ENCODE measurements at places on chromosomes 12 and 14.

DNA sequence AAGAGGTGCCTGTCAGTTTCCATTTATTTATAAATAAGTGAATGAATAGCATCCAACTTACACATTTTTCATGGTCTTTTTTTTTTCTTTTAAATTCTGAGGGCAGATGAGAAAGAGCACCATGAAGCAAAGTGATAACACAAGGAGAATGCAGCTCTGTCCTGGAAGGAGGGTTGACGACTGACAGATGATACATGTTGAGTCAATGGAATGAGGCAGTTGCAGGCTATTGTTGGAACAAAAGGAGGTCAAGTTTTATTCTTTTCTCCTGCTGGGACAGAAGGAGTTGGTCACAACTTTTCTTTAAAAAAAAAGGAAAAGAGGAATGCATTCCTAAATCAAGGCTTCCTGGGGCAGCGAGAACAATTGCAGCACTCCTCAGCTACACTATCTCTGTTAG is 119.9 kb upstream of the PLEKHG7 start:
- no peak for DNase-seq

GRCh38 chr14:104974665-104975390 is 3.3 kb downstream of the AHNAK2 start:
- no peak for DNase-seq

DNA sequence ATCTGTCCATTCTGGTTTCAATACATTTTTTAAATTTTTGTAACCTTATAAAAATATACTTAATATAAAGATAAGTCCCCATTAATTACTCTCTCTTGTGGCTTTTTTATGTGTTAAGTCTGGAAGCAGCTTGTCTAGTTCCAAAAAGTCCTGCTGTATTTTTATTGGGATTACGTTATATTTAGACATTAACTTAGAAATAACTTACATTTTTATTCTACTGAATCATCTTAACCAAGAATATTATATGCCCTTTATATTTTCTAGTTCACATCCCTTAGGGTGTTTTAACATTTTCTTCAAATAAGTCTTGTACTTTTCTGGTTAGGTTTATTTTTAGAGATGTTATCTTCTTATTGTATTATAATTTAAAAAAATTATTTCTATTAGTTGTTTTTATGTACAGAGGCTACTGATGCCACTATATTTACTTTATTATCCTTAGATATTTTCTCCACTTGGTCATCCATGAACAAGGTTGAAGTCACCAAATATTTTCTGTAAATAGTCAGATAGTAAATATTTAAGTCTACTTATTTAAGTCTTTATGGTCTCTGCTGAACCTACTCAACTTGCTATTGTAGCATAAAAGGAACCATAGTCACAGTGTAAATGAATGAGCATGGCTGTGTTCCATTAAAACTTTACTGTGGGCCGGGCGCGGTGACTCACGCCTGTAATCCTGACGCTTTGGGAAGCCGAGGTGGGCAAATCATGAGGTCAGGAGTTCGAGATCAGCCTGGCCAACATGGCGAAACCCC is 132.4 kb upstream of the NEDD1 start:
- DNase-seq: no peak

- no peak for DNase-seq
Measured at GRCh38 chr12:124633365-124634362, 66.3 kb upstream of the NCOR2 start.

- DNase-seq: no peak
Measured at GRCh38 chr14:66758031-66758613, 250.2 kb downstream of the GPHN start.

DNA sequence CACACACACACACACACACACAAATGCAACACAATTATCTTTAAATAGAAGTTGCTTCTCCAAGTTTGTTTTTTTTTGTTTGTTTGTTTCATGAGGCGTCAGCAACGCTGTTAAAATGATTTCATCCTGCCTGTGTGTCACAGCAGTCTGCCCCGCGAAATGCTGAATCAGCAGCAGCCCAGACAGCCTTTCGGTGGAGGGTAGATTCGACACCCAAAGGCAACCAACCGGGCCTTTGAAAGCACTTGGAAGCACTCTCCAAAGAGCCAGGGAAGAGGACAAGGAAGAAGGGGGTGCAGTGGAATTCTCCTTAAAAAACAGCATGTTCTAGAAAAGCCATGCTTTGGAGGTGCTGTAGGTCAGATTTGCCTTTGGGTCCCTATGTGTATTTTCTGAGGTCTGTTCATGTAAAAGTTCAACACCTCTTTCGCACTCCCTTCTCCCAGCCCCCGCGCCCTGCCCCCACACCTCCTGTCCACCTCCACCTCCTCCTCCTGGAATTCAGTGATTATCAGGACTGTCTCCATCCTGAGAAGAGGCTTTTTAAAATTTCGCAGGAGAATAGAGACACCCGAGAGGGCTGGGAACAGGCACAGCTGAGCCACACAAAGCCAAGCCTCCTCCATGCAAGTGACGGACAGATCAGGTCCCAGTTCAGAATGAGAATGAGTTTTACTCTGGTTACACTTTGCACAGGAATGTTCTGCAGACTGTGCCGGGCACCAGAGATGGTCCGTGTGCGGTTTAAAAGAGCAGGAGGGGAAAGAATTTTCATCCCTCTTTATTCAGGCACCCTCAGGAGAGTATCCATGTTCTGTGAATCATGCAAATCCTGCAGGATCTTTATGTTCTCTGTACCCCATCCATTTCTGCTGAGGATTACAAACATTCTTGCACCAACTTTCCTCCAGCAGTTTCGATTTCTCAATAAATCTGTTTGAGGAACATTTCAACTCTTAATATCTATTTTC is 177.9 kb downstream of the ETV6 start:
- peak; percentile 49 for DNase-seq

DNA sequence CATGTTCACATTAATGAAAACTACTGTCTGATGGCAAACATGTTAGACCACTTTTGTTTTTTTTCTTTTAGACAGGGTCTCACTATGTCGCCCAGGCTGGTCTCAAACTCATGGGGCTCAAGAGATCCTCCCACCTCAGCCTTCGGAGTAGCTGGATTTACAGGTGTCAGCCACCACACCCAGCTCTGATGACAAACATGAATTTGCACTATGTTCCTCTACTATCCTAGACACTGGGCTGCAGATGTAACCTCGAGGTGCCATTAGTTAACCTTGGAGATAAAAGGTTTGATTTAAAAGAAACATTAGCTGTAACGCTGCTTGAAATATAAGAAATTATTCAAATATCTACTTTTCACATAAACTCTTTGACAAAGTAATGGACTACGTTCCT is 8.1 kb downstream of the VPS37B start:
- DNase-seq: no peak

- DNase-seq: no peak
Measured at GRCh38 chr12:79174626-79175025, 310.1 kb downstream of the SYT1 start.

DNA sequence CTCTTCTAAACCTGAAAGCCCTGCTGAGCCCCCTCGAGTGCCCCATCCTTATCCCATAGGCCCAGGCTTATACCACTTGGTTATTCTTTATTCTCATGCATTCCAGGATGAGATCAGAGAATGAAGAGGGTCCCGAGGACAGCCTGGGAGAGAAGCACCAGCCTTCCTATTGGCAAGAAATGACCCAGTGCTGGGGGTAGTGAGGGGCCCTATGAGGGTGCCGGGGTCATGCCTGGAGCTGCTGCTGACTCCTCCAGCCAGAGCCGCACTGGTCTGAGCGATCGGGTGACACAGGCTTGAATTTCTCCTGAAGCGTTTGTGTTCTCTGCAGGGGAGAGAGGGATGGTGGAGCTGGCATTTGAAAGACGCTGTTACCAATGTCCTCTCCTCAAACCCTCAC is 18.1 kb downstream of the MORN3 start:
- no peak for DNase-seq

GRCh38 chr12:51434305-51434704 is 9.7 kb downstream of the SLC4A8 start:
- no peak for DNase-seq

DNA sequence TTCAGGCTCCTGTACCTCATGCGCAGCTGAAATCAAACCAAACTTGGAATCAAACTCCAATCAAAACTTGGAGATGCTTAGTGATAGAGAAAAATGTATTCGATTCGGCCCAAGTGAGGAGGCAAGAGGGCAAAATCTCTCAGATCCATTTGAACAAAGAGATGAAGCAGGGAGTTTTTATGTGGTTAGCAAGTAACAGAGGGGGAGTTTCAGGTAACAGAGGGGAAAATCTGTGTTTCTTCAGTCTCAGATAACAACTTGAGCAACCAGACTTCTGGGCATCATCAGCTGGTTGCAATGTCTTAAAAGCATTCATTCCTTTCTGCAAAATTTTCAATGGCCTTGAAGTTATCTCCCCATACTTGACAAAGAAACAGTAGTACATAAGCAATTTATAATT is 245.1 kb upstream of the AVPR1A start:
- no peak for DNase-seq

- DNase-seq: peak; percentile 37
Measured at GRCh38 chr14:55580470-55581341, 699 bp downstream of the KTN1 start.

DNA sequence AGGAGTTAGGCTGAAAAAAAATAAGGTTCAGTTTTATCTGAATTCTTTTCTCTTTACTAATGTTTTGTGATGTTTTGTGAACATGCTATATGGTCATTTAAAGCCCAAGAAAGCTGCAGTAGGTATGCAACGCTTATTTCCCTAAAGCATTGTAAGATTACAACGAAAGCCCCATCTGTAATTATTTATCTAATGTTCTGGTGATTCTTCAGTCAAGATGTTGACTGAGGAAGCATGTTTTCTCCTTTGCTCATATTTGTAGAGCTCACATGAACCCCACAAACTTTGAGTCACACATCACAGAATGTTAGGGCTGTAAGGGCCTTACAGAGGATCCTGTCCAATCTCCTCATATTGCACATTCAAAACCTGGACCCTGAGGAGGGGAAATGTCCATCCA is 3.2 kb upstream of the TUBA1C start:
- no peak for DNase-seq

DNA sequence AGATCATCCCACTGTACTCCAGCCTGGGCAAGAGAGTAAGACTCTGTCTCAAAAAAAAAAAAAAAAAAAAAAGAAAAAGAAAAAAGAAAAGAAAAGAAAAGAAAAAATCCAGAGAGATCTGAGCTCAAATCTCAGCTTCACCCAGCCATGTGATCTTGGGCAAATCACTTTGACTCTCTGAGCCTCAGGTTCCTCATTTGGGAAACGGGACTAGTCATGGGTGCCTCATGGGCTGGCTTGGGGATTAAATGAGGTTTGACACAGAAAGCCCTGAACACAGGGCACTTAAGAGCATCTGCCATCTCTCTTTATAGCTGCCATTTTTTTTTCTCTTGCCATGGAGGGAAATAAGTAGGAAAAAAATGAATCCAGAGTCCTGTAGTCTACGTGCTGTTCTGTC is 86.2 kb upstream of the MYL2 start:
- DNase-seq: no peak

GRCh38 chr14:101562659-101563351 is 1.5 kb downstream of the DIO3 start:
- DNase-seq: no peak

GRCh38 chr14:69066396-69067171 is 86.3 kb downstream of the DCAF5 start:
- DNase-seq: no peak

- no peak for DNase-seq
Measured at GRCh38 chr12:18432206-18432605, 170.9 kb downstream of the PIK3C2G start.

DNA sequence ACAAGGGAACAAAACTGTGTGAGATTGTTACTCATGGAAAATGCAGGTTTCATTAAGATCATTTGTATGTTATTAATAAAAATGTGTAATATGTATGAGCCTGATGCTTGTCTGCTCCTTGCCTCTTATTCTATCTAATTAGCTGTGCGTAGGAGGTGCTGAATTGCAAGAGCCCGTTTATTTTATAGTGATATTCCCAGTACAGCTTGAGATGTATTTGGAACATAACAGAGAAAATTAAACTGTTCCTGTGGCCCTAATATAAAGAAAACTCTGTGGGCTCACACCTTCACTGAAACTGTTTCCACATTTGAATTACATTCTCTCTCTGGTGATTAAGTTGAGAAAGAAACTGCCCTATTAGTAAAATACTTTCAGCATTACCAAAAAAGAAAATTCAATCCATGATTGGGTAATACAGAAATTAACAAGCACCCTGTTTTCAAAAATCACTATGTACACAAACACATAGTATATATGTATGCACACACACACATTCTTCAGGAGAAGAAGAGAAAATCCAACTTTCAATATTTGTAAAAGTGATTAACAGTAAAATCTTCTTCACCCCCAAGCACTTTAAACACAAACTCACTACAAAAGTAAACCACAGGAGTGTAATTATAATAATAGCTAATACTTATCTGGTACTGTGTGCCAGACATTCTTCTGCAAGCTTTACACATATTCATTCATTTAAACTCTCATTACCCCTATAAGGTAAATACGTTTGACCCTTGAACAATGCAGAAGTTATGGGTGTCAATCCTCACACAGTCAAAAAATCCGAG is 233.2 kb downstream of the PHLDA1 start:
- no peak for DNase-seq

GRCh38 chr12:24268663-24269186 is 319.3 kb upstream of the SOX5 start:
- no peak for DNase-seq

DNA sequence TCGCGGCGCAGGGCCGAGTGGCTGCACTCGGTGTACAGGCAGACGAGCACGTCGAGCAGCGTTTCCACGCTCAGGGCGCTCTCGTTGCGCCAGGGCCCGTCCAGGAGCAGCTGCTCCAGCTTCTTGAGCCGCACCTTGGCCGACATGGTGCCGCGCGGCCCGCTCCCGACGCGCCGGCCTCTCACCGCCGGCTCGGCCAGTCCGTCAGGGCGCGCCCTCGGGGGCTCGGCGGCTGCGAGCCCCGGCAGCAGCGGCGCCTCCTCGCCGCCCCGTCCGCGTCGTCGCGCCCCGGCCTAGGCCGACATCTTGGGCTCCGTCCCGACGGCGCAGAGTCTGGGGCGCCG is 349 bp downstream of the CDC42BPB start:
- DNase-seq: no peak

GRCh38 chr12:47139000-47139681 is 59.4 kb upstream of the AMIGO2 start:
- DNase-seq: no peak

DNA sequence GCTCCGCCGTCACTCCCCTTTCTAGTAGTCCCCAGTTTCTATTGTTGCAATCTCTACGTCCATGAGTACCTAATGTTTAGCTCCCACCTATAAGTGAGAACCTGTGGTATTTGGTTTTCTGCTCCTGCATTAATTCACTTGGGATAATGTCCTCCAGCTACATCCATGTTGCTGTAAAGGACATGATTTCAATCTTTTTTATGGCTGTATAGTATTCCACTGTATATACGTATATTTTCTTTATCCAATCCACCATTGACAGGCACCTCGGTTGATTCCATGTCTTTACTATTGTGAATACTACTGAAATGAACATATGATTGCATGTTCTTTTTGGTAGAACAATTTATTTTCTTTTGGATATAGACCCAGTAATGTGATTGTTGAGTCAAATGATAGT is 114.7 kb downstream of the ANKS1B start:
- no peak for DNase-seq

GRCh38 chr12:66925083-66925482 is 246.2 kb upstream of the GRIP1 start:
- DNase-seq: no peak

GRCh38 chr12:54583726-54584125 is 4.7 kb downstream of the PPP1R1A start:
- no peak for DNase-seq

- DNase-seq: no peak
Measured at GRCh38 chr12:116339062-116339461, 61.6 kb upstream of the MED13L start.

GRCh38 chr12:61916831-61917230 is 343.4 kb upstream of the USP15 start:
- DNase-seq: no peak
